Thoracic aorta (tissue), 2 donors: ENCODE measurements at places on chromosomes 12 and 14.

DNA sequence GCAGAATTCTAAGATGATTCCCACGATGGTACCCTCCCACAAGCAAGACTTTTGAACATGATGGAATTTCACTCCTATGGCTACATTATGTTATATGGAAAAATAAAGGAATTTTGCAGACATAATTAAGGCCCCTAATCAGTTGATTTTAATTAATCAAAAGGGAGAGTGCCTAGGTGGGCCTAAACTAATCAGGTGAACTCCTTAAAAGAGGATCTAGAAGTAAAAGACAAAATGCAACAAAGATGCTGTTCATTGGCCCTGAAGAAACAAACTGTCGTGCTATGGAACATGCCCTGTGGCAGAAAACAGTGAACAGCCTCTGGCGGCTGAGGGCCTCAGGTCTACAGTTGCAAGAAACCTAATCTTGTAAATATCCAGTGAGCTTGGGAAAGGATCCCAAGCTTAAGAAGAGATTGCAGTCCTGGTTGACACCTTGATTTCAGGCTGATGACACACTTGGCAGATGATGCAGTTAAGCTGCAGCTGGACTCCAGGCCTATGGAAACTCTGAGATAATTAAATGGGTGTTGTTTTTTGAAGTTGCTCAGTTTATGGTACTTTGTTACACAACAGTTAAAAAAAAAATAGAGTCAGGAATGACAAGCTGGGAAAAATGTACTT is 13.8 kb downstream of the TMCC3 start:
- no peak for DNase-seq

GRCh38 chr14:31174433-31174832 is 33.2 kb downstream of the HECTD1 start:
- no peak for DNase-seq

- DNase-seq = no peak
Measured at GRCh38 chr12:53712059-53712643, 15.1 kb downstream of the CALCOCO1 start.

GRCh38 chr12:20653871-20654270 is 41.3 kb upstream of the SLCO1C1 start:
- DNase-seq = no peak

DNA sequence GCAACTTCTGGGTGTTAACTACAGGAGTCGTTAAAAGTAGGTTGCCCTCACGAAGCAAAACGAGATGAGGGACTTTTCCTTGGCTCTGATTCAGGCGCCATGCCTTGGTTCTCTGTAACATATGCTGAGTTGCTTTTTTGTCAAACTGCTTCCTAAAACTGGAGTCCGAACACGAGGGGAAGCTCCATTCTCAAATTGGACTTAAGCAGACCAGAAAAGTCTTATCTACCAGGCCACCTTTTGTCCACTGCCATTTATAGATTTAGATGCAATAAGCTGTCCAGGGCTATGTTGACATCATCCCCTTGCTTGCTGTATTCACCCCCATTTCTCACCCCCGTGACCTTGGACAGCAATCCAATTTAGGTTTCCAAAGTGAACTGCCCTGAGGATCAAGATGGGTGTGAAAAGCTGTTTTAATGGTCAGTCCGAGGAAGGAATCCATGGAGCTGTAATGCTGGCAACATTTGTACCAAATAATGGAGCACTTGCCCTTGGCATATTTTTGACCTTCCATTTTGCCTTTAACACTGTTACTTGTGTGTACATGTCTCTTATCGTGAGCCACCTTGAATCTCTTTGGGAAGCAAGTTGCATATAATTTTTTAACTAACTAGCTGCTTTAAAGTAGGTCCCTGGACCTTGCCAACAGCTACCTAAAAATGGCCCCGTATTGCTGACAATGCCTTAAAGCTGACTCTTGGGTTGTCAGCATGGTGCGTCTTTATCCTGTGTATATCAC is 298.1 kb downstream of the EGLN3 start:
- no peak for DNase-seq

DNA sequence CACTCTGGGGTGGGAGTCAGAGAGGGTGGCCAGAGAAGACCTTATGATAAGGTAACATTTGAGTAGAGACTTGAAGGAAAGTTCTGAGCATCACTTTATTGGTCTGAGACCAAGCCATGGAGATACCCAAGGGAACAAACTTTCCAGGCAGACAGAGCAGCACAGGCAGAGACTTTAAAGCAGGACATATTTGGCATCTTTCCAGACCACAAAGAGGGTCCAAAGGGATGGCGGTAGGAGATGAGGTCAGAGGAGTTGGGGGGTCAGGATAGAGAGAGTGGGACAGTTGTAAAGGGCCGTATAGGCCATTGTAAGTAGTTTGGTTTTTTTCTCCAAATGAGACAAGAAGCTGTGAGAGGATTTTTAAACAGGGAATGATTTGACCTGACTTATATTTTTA is 344.4 kb downstream of the SEC23A start:
- DNase-seq = no peak

DNA sequence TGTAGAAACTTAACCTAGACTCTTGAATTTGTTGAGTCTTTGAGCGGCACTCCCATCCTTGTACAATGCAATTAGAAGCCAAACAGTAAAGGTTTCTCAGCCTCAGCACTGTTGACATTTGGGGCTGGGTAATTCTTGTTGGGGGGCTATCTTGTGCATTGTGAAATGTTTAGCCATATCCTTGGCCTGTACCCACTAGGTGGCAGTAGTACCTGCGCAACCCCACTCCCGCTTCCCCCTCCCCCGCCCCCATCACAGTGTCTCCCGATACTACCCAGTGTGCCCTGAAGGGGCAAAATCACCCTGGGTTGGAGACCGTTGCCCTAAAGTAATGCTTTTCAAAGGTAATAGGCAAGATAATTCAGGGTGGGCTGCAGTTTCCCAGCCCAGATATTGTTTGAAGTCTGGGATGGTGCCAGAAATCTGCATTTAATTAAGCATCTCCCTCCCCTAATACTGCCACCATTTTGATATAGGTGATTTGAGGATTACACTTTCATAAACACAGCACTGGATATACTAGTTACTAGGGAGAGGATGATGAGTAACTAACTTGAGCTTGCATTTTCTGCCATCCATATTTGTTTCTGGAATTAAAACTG is 1.8 kb downstream of the COX6A1 start:
- no peak for DNase-seq

DNA sequence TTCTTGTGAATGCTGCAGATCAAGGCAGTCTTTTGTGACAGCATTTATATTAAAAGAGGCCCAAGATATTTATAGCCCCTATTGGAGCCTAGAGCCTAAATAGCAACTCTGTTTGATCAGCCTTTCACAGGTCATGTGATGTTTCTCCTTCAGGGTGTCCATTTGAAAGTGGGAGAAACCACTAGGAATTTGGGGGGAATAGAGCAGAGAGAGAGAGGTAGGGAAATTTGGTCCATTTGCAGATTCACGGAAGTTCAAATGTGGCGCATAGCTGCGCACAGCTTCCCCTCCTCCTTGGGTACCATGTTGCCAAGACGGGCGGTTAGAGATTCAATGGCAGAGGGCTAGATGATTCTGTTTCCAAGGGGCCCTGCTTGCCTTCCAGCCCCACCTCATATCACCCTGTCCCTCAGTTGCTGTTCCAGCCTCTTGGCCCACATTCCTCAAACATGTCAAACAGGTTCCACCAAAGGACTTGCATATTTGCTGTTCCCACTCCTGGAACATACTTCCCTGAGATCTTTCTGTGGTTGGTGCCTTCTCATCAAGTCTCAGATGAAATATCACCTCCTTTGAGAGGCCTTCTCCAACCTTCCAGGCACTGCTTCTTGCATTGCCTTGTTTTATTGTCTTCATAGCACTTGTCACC is 220.8 kb downstream of the CHST11 start:
- no peak for DNase-seq

GRCh38 chr12:95214466-95214865 is 2.8 kb downstream of the FGD6 start:
- DNase-seq = no peak

- no peak for DNase-seq
Measured at GRCh38 chr14:33186656-33187055, 248.0 kb downstream of the NPAS3 start.

GRCh38 chr14:67547224-67547780 is 14.2 kb downstream of the PLEKHH1 start:
- DNase-seq = no peak

- no peak for DNase-seq
Measured at GRCh38 chr12:131882804-131883520, 11.5 kb upstream of the ULK1 start.

- no peak for DNase-seq
Measured at GRCh38 chr14:64698903-64699302, 5.3 kb upstream of the PLEKHG3 start.

GRCh38 chr12:106745181-106745745 is 29.2 kb upstream of the RIC8B start:
- DNase-seq = no peak

DNA sequence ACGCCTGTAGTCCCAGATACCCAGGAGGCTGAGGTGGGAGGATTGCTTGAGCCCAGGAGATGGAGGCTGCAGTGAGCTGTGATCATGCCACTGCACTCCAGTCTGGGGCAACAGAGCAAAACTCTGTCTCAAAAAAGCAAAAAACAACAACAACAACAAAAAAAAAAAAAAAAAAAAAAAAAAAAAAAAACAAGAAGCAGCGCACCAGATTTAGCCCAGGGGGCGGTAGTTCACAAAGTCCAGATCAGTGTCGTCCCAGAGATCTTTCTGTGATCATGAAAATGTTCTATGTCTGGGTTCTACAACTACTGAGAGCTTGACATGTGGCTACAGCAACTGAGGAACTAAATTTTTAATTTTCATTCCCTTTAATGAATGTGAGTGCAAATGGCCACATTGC is 27.4 kb downstream of the OAS2 start:
- no peak for DNase-seq

- peak; percentile 46 for DNase-seq
Measured at GRCh38 chr12:54017878-54018467, 9.2 kb downstream of the HOXC8 start.

DNA sequence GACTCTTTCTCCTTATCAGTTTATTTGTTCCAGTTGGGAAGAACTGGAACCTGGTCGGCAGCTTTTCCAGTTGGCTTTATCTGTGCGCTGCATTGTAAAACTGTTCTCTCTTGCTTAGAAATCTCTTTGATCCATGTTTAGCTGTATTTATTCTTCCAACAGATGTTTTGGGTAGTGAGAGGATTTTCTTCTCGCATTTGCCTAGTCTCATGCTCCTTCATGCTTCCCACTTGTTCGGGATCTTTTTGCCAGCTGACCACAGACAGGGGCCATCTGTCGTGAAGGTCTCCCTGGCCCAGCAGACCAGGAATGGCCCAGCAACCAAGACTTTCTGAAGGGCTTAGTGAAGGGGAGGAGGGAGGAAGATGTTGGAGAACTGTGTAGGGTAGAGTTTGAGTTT is 21.6 kb downstream of the NTF3 start:
- no peak for DNase-seq

DNA sequence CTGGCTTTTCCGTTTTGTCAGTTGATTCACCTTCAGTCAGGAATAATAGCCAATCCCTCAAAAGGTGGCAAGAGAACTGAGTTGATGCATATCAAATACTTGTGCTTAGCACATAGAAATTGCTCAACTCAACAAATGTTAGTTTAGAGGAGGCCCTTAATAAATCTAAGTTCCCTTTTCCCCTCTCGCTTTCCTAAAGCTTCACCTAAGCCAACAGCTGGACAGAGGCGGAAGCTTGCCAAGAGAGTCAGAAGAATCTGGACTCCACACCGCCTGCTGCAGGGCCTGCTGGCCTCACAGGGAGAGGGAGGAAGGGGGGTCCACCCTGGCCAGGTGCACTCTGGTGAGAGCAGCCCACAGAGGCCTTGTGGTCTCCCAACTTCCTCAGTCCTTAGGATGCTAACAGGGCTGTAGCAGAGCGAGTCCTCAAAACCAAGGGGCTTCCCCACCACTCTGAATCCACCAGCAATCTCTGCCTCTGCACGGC is 213.1 kb downstream of the CHST11 start:
- DNase-seq = no peak

- DNase-seq = no peak
Measured at GRCh38 chr12:659090-659683, 4.1 kb downstream of the NINJ2 start.

DNA sequence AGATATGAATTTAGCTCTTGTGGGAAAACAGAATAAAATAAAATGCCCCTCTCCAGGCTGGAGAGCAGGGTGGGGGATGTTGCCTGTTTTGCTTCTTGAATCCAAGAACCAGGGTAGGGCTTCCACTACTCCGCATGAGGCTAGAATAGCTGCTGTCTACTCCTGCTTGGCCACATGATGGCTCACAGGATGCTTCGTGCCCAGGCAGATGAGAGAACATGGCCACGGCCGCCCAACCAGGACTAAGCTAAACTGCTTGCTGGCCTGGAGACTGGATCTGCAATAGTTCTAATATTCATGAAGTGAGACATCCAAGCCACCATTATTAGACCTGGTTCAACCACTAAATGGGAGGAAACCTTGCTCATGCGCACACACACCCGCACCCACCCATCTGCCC is 122.2 kb upstream of the METAP2 start:
- DNase-seq = no peak

DNA sequence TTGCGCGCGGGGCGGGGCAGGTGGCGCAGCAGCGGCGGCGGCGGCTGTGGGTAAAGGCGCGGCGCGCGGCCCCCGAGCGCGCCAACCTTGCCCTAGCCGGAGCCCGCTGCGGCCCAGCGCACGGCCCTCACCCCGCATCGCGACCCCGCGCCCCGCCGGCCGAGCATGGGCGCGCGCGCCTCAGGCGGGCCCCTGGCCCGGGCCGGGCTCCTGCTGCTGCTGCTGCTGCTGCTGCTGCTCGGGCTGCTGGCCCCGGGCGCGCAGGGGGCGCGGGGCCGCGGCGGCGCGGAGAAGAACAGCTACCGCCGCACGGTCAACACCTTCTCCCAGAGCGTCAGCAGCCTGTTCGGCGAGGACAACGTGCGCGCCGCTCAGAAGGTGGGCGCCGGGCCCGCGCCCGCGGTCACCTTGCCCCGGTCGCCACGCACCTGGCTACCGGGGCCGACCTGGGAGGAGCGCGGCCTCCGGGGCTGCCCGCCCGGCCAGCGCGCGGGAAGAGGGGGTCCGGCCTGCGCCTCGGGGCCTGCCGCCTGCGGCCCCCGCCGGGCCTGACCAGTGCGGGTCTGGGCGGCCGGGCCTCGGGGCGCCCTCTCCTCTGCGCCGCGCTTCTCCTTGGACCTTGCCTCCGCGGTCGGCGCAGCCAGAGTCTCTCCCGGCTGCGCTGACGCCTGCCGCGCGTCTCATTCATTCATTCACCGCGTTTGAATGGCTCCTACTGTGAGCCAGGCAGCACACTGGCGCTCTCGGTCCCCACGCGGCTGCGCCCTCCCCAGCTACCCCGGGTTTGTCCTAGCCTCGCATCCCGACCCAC is at the start of gene BRI3BP:
Gene BRI3BP, plus strand, starts transcription at position 20 of the 811 bp plus-strand sequence. Its CDS starts 146 bp downstream, at position 166.
- DNase-seq = no peak

- no peak for DNase-seq
Measured at GRCh38 chr12:66210840-66211239, 21.8 kb downstream of the IRAK3 start.

GRCh38 chr14:26286081-26286912 is 311.5 kb downstream of the NOVA1 start:
- no peak for DNase-seq

GRCh38 chr14:91354979-91355685 is 62.5 kb downstream of the CCDC88C start:
- no peak for DNase-seq

- no peak for DNase-seq
Measured at GRCh38 chr12:23236811-23237210, 611.8 kb downstream of the ETNK1 start.

- DNase-seq = no peak
Measured at GRCh38 chr12:104768033-104768432, 190.1 kb downstream of the SLC41A2 start.
